ENCODE measurements at places on chromosomes 2 and 18.

GRCh38 chr18:5142131-5142530 is 54.9 kb downstream of the AKAIN1 start:
- no peak for DNase-seq

- DNase-seq, result no peak
Measured at GRCh38 chr2:159518321-159519005, 97.9 kb downstream of the BAZ2B start.

- no peak for DNase-seq
Measured at GRCh38 chr2:143218621-143219020, 89.4 kb downstream of the ARHGAP15 start.

- DNase-seq, result no peak
Measured at GRCh38 chr2:170271340-170271739, 93.4 kb downstream of the MYO3B start.

DNA sequence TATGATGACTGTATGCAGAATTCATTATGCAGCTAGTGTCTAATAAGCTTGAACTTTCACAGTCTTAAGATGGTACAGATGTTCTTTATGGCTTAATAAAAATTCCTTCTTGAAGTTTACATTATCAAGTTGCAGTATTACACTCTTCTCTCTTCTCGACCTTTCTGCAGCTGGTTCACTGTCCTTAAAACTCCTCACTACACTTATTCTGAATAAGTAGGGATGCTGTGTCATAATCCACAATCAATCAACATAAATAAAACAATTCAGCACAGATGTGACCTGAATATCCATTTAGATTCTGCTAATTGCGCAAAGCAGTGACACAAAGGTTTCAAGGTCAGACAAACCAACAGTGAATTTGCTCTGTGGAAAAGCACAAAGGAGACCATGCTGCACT is 356.8 kb downstream of the SUCLG1 start:
- no peak for DNase-seq

GRCh38 chr2:157899125-157899839 is 23.2 kb upstream of the ACVR1 start:
- no peak for DNase-seq

GRCh38 chr2:167420211-167420610 is 531.9 kb downstream of the XIRP2 start:
- DNase-seq, result no peak
